ENCODE measurements at places on chromosomes 2 and 18. TPM values are rescaled to one million over a fixed set of nuclear protein-coding genes. Genes with fewer than 3 reads are reported as not detected.

- DNase-seq: peak; percentile 75
Observed at GRCh38 chr2:160227293-160227915, 27.3 kb upstream of the ITGB6 start.

DNA sequence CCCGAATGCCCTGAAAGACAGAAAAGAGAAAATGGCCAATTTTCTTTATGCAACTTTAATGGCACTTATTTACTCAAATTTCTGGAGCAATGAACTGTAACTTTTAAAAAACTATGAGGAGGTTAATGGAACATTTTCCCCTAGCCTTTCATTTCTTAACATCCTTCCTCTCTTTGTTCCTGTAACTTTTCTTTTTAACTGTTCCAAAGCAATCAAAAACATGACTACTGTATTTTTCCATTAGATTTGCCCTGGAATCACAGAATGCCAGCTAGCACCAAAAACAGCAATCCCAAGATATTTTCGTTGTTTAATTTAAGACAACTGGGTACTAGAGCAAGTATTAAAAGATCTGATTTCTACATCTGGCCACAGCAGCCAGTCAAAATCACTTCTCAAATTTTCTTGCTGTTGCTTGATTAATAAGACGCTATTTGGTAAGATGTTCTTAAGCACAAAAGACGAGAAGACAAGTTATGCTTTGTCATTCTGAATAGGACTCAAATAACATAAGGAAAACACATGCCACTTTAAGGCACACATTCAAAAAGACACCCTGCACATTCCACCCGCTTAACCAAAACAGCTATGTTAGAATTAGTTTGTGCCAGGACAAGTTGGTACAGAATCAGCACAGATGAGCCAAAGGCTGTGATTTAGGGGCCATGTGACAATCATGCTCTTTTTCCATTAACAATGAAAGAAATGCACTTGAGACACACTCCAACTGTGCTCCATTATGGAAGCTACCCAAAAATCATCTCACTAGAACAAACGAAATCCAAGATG is 3.6 kb downstream of the STARD7 start:
- peak; percentile 67 for DNase-seq

CNDP1 gene
- not detected for total RNA-seq

RNMT gene
- total RNA-seq: 18.5 TPM

DNA sequence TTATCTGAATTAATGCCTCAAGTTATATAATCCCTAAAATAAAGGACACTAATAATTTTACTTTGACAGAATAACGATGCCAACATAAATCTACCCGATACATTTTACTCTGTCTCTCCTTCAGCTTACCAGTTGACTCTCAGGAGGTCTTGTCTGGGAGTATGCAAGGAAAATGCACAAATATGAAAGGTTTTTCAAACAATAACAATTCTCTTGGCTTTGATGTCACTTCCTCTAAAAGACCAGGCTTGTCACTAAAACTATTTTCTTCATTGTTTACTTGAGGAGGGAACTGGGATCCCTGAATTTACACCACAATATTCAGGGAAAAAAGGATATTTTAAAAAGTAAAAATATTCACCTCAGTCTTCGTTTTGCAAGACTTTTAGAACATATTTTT is 97.2 kb downstream of the SOS1 start:
- DNase-seq: no peak

DNA sequence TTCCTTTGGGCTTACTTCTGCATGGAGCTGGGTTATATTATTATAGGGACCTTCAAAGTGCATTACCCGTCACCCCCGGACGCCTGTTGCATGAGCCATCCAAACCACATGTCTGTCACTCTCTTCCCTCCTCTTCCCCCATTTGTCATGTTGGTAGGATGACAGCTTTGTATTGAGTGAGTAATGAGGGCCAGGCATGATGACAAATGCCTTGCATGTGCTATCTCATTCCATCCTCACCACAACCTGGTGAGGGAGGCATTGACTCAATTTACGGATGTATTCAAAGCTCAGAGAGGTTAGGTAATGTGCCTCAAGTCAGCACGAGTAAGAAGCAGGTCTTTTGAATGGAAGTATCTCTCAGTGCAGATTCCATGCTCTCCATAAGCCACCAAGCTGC is 510.5 kb upstream of the TNP1 start:
- DNase-seq: peak; percentile 80

SLC5A7 gene
- total RNA-seq: not detected

DNA sequence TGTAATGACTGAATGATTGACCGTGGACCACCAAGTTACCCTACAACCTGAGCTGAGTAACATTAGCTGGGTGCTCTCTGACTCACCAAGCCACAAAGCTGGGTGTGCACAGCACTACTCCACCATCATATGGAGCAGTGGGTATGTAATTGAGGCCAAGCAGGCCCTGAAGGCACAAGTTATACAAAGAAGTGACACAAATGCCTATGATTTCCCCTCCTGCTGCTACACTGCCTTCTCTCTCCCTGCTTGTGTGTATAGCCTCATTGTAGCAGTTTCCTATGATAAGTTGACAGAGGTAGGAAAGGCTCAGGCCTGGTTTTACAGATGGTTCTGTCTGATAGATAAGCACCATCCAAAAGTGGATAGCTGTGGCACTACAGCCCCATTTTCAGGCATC is 1327.2 kb upstream of the DDX18 start:
- DNase-seq: no peak

DNA sequence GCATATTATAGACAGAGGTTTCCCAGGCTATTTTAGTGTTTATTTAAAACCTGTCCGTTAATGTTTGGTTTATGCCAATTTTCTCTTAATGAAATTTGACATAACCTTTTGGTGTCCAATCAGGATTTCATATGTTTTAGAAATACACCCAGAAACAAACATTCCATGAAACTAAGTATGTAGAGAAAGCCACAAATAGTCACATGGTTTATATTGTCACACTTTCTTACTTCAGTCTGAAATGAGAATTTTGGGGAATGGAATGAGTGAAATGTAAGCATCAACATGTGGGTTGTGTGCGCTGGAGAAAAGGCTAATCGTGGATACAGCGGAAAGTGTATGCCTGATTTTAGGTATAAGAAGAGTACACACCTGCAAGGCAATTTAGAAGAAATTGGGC is 277.0 kb upstream of the RAB12 start:
- no peak for DNase-seq

ZNF892 gene
- 1.9 TPM for total RNA-seq

GRCh38 chr18:37873416-37873815 is 307.8 kb upstream of the CELF4 start:
- no peak for DNase-seq

DNA sequence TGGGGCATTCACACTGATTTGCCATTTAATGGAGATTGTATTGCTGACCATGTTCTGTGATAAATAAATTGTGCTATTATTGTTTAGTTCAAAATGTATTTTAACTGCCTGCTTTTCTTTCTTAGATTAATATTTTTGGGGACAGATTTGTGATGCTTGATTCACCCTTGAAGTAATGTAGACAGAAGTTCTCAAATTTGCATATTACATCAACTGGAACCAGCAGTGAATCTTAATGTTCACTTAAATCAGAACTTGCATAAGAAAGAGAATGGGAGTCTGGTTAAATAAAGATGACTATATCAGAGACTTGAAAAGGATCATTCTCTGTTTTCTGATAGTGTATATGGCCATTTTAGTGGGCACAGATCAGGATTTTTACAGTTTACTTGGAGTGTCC is 1.8 kb downstream of the DNAJC10 start:
- DNase-seq: no peak

GRCh38 chr2:178422097-178422496 is 28.9 kb downstream of the PRKRA start:
- no peak for DNase-seq

ZAP70 gene
- total RNA-seq: not detected

- DNase-seq: no peak
Observed at GRCh38 chr2:27194538-27195354, 17.1 kb upstream of the ATRAID start.

- peak; percentile 56 for DNase-seq
Observed at GRCh38 chr18:70197026-70197425, 8.5 kb downstream of the RTTN start.
